Heart right ventricle (tissue), 16 donors: ENCODE measurements at places on chromosomes 2 and 18. TPM values are rescaled to one million over a fixed set of nuclear protein-coding genes. Genes with fewer than 3 reads are reported as not detected.

- no peak for DNase-seq
Measured at GRCh38 chr2:46479265-46479664, at the start of gene TMEM247. TSS of gene TMEM247 (plus strand) at chr2:46479565.

- no peak for DNase-seq
Measured at GRCh38 chr18:38972571-38972970, 1407.0 kb upstream of the CELF4 start.

GRCh38 chr2:10087360-10087759 is 7.1 kb upstream of the CYS1 start:
- DNase-seq: no peak

MYO3B gene
- not detected for total RNA-seq

GRCh38 chr18:36212301-36213171 is 25.2 kb downstream of the MOCOS start:
- DNase-seq: no peak

GRCh38 chr2:215668378-215668775 is 232.5 kb upstream of the FN1 start:
- DNase-seq: no peak

DNA sequence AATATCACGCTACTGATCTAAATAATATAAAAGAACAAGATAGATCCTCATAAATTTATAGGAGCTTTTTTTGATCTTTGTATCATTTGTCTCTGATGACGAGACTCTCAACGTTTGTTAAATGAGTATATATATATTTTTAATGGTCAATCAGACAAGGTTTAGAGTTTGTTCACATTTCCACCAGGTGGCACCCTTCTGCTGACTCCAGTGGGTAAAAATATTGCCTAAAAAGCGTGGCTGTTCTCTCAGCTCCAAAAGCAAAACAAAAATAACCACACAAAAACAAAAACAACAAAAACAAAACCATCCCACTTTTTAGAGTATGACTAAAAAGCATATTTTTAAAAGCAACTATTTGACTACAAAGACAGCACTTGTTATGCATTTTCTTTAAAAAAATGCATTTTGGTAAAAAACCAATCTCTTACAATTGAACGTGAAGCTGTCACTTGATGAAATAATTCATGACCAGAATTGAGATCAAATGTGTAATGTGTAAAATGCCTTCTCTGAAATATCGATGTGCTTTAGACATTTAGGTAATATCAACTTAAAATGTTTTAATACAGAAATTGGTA is 723.2 kb downstream of the DPP10 start:
- DNase-seq: no peak

DNA sequence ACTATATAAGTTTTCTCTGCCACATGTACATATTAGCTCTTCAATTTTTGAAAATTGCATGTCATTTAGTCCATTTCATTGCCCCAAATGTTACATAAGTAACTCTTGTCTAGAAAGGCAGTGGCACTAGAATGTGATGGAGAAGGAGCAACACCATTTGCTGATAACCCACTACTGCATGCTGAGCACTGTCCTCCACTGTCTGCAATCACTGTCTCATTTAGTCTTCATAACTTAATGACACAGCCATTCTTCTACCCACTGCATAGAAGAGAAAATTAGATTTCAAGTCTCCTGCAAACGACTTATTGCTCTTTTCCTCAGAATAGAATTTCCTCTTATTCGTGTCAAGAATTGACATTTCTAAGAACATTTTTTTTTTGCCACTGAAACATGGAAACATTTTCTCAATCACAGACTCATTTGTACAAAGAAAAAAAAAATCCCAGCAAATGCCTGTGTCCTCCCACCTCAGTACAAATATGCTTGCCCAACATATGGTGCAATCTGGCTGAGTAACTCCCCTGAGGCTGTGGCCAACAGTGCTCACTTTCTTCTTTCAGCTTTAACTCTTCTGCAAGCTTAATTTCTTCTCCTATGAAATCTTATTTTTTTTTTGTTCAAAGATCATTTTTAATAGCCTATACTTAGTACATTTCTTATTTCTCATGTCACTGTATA is 768.6 kb upstream of the HS6ST1 start:
- peak; percentile 11 for DNase-seq

- no peak for DNase-seq
Measured at GRCh38 chr18:56305583-56305982, 332.8 kb downstream of the TXNL1 start.

DNA sequence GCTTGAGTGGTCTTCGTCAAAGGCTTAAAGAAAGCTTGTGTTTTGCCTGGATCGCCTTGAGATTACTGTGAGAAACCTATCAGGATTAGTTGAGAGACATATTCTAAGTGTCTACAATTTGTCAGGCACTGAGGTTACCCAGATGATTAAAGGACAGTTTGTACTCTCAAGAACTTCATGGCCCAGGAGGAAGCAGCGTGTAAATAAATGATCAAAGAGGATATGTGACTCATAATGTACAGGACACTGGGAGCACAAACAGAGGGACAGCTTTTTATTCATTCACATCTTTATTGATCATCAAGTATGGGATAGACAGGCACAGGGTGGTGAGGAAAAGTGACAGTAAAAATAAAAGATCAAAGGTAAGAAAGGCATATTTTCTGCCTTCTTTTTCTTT is 152.6 kb upstream of the FSHR start:
- DNase-seq: no peak

- DNase-seq: no peak
Measured at GRCh38 chr2:221589696-221590095, 17.6 kb upstream of the EPHA4 start.

DNA sequence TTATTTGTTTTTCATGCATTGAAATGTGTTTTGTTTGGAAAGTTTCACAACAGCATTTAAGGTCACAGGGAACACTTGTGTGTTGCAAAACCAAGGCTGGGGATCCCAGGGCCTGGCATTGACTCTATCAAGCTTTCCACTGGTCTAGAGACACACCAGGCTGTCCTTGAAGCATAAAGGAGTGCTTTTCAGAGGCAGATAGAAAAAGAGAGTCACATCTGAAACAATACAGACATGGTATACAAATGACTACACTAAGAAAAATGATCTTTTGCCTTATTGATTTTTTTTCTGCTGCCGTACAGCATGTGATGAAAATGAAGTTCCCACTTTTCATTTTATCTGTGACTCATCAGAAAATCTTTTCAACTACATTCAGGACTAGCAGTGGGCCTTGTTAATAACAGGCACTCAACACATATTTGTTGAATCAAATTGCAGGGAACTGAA is 61.9 kb upstream of the ZCCHC2 start:
- DNase-seq: no peak

GRCh38 chr2:180516232-180516631 is 464.2 kb upstream of the UBE2E3 start:
- DNase-seq: no peak

DNA sequence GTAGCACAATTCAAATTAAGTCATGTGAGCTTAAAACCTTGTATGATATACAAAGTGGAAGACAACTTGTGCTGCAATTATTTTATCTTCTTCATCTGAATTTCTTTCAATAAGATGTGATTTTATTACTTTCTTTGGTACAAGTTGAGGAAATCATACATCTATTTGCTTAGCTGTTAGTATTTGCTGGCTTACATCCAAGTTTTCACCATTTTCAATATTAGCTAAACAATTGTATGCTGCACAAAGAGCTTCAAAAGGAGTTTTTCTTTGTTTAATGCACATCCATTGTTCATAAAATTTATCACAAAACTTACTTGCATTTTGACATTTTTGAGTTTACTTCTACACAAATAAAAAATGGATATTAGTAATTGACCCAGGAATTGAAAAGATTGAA is 40.9 kb downstream of the SCN9A start:
- no peak for DNase-seq

DNA sequence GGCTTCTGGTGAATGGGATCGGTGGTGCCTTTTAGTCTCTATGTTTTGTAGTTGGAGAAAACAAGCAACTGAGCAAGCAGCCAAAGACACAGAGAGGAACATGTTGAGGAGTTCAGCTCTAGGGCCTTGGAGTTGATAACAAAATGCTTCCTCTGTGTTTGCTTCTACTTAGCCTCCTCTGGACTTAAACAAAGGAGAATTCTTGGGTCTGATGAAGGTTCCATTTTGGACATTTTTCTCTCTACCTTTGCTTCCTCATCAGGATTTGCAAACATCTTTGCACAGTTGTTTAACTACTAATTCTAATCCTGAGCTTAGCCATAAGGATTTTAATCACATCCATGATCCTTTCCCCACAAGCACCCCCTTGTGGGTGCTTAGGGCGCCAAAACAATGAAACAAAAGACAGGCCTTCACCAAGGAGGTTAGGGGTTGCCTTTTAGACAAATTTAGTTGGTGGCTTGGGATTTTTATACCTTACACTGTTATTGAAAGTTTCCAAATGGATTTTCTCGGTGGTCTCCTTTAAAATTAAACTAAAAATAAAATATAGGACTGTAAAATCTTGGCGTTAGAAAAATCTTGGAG is 148.5 kb upstream of the SATB2 start:
- DNase-seq: no peak

FRZB gene
- total RNA-seq: 1.8 TPM

DNA sequence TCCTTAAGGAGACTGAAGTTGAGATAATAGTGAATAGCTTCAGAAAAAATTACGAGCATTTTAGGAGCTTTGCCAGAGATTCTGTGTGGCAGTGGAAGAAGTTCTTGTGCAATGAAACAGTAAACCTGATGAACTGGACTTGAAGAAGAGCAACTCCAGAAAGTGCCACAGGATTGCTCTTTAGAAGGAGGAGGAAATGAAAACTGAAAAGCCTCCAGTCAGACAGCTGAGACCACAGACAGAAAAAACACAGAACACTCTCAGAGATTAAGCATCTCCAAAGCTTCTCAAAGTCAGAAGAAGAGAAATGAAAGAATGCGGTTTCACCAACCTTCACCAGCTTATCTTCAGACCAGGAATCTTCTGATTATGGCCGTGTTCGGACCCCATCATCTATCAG is 329.7 kb upstream of the CNTNAP5 start:
- no peak for DNase-seq

GRCh38 chr2:73970850-73971471 is 13.7 kb upstream of the TET3 start:
- peak; percentile 85 for DNase-seq

POTEC gene
- total RNA-seq: not detected

GRCh38 chr2:42659609-42660008 is 91.2 kb downstream of the MTA3 start:
- no peak for DNase-seq

- DNase-seq: peak; percentile 40
Measured at GRCh38 chr2:42089340-42089925, 41.6 kb downstream of the PKDCC start.

- no peak for DNase-seq
Measured at GRCh38 chr2:20596193-20596972, 54.5 kb downstream of the HS1BP3 start.

DNA sequence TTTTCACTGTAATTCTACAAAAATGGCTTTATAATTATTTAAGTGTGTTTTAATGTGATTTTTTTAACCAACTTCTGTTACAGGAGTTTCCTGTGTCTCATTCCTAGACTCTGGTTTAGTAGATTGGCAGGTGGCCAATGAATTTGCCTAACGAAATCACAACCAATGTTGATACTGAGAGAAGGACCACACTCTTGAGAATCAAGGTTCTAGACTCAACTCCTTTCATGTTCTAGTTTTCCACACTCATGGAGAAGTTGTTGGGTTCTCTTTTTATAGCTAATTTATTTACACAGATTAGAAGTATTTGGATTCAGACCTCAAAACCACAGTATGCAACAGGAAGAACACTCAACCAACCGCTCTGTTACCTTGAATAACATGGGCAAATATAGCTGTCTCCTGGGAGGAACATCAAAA is 22.6 kb upstream of the USP34 start:
- no peak for DNase-seq

GRCh38 chr2:165825041-165825440 is 31.0 kb upstream of the GALNT3 start:
- no peak for DNase-seq
